ENCODE measurements at places on chromosomes 4 and X.

GRCh38 chrX:40871385-40872082 lies 136.2 kb upstream of the MED14 start:
- no peak for DNase-seq

GRCh38 chr4:71453531-71453930 lies 114.7 kb downstream of the SLC4A4 start:
- DNase-seq = no peak

DNA sequence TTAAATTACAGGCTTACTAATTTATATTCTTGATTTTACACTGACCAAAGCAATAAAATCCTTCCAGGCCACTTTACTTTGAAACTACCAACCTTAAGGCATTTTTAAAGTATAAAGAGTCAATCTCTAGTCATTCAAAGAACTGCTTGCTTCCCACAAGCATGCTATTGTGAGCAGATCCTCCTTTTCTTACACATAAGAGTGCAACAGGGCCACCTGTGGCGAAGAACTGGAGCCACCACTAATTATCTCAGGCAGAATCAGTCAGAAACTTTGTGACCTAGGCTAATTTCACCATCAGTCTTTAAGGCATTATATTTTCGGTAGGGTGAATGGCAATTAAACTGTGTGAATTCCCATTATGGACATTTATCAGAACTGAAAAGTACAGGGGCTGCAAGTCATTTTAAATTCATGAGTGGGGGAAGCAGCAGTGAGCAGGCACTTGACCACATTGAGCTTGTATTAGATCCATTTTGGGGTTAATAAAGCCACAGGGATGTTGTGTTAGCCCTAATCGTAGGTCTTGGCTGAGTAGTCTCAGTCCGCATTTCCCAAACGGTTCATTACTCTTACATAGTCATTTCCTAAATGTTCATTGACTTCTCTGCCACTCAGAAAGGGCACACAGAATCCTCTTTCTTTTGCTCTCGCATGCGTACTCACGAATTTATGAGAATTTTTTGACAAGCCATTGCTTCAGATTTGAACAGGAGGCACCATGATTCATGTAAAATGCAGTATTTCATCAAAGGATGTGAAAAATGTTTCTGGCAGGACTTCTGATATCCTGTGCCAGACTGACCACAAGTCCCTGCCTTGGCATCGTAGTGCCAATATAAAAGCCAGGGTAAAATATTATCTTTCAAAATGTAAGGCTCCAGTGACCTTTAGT lies 39.8 kb downstream of the NPY2R start:
- DNase-seq = no peak

- no peak for DNase-seq
Measured at GRCh38 chr4:26226629-26227376, 94.0 kb upstream of the RBPJ start.

GRCh38 chr4:168421671-168422070 lies 58.6 kb downstream of the DDX60L start:
- DNase-seq = no peak

DNA sequence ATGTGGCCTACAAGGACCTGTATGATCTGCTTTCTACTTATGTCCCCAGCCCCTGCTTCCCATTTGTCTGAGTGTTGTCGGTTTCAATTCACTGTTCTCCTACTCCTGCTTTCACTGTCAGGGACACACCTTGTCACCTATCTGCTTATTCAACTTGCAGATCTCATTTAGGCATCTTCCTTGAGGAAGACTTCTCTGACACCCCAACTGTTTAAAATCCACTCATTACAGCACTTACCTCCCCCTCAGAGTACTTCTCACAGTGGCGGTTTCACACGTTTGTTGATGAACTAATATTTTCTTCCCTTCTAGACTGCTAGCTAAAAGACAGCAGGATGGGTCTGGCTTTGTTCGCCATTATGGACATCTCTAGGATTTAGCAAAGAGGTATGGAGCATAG lies 279.9 kb upstream of the TET2 start:
- no peak for DNase-seq

DNA sequence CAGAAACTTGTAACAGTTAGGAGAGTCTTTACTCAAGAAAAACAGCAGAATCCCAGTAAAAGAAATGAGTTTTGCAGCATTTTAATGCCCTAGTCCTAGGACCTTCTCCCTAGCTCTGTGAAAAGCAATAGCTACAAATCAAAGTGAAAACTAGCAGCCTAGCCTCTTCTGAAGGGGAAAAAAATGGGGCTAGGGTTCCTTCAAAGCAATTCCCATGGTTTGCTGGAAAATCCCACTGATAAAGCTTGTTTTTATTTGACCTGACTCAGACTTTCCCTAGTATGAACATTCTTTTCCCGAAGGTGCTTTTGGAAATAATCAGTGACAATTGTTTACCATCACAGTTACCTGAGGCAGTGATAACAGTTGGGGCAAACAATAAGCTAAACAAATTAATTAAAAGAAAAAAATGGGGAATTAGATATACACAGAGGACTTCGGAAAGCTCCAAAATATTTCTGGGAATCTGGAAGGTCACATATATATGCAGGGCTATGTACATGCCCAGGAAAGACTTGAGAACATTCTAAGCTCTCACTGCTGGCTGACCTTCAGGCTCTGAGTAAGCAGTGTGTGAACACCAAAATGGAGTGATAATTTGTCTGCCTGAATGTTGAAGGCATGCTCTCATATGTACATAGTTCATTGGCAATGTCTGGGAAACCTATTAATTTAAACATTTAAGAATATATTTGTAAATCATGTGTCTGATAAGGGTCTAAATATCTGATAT lies 285.9 kb downstream of the KCTD8 start:
- no peak for DNase-seq

DNA sequence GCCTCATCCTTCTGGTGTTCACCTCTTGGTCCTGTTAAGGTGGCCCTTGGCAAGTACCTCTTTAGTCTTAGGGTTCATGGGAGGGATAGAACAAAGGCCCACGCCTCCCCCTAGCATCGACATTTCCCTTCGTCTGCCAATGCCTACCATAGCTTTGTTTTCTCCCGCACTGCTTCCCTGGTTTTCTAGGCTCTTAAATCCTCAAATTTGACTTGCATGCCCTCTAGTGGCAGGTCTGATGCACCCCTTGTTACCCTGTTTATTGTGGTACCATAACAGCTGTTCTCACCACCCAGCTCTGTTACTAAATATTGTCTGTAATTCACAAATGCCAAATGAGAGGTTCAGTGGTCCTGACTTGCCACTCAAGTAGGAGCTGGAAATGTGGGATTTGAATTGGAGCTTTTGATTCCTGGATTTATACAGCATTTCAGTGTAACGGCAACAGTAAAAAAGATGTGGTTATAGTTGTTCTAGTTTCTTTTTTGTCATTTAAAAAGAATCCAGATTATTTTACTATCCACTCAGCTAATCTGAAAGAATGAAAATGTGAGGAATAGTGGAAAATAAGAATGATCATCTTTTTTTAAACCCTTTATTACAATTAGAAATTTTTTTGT lies 100.1 kb downstream of the REPS2 start:
- no peak for DNase-seq

GRCh38 chr4:78131403-78131802 lies 74.3 kb downstream of the FRAS1 start:
- DNase-seq = no peak

DNA sequence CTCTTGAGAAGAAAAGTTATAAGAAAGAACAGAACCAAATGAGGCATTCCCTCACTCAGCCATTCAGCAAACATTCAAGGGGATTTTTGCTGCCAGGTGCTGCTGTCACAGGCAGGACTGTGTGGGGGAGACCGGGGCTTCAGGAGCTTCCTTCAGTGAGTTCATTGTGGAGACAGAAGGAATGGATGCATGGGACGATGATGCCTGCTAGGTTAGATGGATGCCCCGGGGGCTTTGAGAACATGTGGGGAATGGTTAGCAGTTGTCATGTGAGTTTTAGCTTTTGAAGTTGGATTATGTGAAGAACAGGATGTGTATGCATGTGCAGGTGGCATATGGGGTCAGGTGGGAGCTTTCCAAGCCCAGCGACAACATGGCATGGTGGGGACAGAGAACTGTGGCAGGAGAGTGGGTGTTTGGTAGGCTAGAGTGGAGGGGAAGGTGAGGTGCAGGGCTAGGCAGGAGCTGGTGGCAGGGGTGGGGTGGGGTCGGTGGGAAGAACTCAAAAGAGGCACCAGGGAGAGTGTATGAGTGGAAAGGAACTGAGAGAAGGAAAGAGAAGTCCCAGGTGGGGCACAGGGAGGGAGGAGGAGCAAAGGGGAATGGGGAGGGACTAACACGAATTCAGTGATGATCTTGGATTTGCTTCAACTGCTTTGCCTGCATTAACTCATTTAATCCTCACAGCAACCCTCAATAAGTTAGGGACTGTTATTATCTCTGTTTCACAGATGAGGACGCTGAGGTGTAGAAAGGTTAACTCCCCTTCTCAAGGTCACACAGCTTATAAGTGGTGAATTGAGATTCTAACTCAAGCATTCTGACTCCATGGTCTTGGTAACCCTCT lies 8.4 kb downstream of the DCUN1D4 start:
- DNase-seq = no peak

DNA sequence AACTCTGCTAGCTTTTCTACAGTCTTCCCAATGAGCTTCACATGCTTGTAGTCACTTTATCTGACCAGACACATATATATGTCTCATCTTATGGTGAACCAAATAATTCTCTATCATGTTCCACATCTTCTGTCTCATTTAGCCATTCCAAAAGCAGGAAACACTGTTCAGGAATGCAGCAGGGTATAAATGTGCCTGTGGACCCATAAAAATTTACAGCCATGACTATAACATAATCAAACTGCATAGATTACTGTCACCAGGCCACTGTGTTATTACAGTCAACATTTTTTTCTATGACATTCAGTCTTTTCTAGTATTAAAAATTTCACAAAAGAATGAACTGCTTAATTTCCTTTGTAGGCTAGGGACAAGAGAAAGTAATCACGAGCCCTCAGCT lies 170.0 kb upstream of the NPY2R start:
- DNase-seq = no peak

- no peak for DNase-seq
Measured at GRCh38 chr4:42216664-42217063, 64.2 kb upstream of the BEND4 start.

DNA sequence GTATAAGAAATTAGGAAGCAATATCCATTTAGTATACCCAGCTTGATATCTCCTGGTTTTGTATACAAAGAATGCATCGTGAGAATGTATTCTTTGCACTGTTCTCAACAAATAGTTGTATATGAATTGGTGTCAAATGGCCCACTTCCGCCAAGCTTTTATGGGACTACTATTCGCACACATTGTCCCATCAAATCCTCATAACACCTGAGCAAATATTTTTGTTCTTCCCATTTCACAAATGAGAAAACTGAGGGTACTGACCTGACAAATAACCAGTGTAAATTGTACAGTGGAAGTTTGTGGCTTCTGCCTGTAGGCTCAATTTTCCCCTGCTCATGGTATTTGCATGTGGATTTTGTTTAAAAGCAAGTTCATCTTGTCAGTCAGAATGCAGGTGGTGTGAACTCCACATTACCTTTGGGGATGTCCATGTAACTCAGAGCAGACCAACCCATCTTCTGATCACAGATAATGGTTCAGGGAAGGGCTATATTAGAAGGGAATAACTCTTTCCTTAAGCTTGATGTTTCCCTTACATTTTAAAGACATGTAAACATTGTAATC lies 51.5 kb upstream of the FAM241A start:
- no peak for DNase-seq

- DNase-seq = no peak
Measured at GRCh38 chr4:148366251-148366650, 76.0 kb downstream of the NR3C2 start.

GRCh38 chr4:118154649-118155048 lies 120.4 kb downstream of the NDST3 start:
- no peak for DNase-seq

GRCh38 chr4:145044341-145044740 lies 53.7 kb downstream of the ANAPC10 start:
- no peak for DNase-seq

DNA sequence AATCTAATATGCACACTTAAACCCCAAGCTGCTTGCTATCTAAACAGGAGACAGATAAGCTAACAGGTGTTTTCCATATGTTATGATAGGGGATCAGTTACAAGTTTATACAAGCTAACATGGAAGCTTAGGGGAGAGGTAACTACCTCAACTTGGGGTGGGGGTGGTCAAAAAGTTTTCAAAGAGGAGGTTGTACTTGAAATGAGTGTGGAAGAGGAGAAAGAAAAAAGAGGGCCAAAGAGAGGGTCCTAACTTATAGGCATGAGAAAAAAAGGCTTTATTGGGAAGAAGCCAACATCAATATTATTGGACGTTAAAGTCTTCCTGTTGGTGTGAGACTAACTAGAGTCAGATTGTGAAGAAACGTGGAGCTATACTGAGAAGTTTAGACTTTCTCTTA lies 205.9 kb downstream of the NDST4 start:
- no peak for DNase-seq

GRCh38 chr4:95857761-95858160 lies 17.9 kb downstream of the PDHA2 start:
- DNase-seq = no peak

- no peak for DNase-seq
Measured at GRCh38 chrX:10660171-10660570, 39.8 kb upstream of the MID1 start.

DNA sequence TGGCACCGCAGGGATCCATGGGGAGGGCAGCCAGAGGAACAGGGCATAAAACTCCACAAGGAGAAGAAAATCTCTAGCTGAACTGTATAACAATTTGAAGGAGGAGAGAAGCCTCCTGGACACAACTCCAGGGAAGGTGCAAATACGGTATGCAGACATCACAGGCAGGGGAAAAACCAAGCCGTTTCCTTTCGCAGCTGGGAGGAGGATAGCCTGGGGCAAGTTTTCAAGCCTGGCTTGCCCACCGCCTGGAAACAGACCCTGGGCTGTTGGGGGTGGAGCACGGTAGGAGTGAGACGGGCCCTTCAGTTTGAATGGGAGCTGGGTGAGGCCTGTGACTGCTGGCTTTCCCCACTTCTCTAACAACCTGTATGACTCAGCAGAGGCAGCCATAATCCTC lies 43.4 kb upstream of the TAF9B start:
- DNase-seq = no peak

- DNase-seq = no peak
Measured at GRCh38 chr4:76377481-76377901, 43.5 kb downstream of the CCDC158 start.

DNA sequence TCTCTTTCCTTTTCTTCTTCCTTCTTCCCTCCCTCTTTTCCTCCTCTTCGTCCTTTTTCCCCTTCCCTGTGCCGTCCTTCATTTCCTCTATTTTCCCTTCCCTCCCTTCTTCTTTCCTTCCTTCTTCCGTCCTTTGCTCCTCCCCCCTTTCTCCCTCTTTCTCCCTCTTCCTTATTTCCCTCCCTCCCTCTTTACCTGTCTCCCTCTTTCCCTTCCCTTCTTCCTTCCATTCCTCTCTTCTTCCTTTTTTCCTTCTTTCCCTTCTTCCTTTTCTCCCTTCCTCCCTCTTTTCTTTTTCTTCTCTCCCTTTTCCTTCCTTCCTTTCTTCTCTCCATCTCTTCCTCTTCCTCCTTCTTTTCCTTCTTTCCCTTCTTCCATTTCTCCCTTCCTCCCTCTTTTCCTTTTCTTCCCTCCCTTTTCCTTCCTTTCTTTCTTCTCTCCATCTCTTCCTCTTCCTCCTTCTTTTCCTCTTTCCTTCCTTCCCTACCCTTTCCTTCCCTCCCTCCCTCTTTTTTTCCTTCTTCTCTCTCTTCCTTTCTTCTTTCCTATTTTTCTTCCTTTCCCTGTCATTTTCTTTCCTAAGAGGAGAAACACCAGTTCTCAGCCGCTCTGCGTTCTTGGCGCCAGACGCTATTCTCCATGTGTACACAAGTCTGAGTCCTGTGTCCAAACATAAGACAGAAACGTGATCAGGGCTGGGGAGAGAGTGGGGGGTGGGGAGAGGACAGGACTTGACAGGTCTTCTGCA lies 597.1 kb downstream of the MID1IP1 start:
- DNase-seq = no peak

GRCh38 chrX:4841216-4841745 lies 1127.8 kb upstream of the PRKX start:
- DNase-seq = no peak

Measured in activated CD4-positive, CD25-positive, alpha-beta regulatory T cell (primary cell).